Fibroblast of lung (primary cell): ENCODE measurements at places on chromosomes 4 and X. TPM values are rescaled to one million over a fixed set of nuclear protein-coding genes. Genes with fewer than 3 reads are reported as not detected.

RAB33A gene
- total RNA-seq = 12.6 and 18.3 TPM in 2 replicates

CXXC4 gene
- total RNA-seq = under 0.01 TPM in 2 replicates

TMEM255A gene
- under 0.01 TPM in 2 replicates for total RNA-seq

DNA sequence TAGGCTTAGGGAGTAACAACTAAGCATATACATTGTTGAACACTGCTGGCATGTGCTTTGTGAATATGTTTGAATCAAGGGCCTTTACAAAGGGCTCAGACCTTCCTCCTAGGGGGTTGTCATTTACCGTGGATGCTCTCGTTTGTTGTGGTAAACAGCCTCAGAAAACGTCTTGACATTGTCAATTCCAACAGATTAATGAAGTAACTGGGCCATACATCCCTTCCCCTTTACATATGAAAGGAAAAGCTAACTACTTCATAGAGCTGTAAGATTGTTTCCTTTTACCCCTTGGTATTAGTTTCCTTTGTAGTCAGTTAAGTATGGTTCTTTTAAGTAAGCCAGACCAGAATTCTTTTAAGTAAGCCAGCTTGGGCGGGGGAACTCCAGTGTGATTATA is 42.9 kb downstream of the FAT4 start:
- no peak for DNase-seq

DNA sequence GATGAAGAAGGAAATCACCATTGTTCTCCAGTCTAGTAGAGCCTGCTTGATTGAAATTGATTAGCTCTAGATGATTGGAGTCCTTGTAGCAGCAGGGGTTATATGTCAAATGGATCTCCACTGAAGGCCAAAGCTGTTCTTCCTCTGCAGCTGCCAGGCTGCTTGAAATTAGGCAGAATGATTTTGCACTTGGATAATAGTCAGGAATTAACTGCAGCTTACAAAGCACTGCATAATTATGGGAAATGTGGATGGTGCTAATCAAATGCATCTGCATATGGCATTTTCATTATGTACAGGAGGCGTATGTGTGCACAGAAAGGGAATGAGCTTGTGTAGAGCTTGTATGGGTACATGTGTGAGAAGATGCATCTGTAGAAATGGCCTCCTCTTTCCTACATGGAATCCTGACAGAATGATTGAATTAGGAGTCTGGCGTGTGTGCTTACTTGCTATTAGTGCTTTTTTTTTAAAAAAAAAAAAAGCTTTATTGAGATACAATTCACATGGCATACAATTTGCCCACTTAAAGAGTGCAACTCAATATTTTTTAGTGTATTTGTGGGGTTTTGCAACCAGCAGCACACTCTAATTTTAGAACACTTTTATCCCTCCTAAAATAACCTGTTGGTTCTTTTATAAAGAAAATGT is 65.9 kb downstream of the TMEM131L start:
- DNase-seq = no peak

DNA sequence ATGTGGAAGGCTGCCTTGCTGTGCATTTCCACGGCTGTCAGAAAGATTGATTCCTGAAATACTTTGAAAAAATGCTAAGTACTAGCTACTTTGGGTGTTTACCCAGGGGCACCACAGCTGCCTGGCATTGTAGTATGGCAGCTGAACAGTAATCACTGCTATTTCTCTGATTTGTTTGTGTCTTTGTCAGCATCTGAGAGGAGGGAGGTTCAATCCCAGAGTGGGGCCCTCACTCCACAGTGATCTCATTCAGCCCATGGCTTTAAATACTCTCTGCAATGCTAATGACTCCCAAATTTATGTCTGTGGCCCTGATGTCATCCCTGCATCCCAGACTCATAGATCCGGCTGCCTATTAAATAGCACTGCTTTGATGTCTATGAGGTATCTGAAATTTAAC is 575.3 kb upstream of the MAGEB2 start:
- DNase-seq = no peak
